ENCODE measurements at places on chromosomes 11 and 22. TPM values are rescaled to one million over a fixed set of nuclear protein-coding genes. Genes with fewer than 3 reads are reported as not detected.

GRCh38 chr11:91421641-91422040, 803.0 kb upstream of the FAT3 start:
- DNase-seq = no peak

GRCh38 chr11:19301361-19301760, 60.6 kb upstream of the E2F8 start:
- DNase-seq = no peak

GRCh38 chr11:70833011-70833410, 419.4 kb downstream of the SHANK2 start:
- DNase-seq = no peak

NRIP3 gene
- 0.26 TPM for polyA plus RNA-seq

DNA sequence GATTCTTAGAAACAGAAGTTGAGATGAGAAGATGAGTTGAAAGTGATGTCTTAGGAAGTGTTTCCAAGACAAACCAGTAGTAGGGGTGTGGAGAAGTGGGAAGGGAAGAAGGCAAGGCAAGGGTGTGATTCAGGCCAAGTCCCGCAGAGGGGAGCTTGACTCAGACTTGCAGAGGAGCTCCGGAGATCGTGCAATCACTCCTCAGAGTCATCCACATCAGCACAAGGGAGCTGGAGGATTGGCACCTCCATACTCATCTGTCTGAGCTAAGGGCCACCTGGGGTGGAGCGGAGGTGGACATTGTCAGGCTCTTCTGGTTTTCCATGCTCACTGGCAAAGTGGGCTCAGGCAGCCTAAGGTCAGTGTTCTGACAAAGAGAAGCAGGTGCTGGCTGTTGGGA, 44.4 kb downstream of the CHRDL2 start:
- DNase-seq = no peak

DNA sequence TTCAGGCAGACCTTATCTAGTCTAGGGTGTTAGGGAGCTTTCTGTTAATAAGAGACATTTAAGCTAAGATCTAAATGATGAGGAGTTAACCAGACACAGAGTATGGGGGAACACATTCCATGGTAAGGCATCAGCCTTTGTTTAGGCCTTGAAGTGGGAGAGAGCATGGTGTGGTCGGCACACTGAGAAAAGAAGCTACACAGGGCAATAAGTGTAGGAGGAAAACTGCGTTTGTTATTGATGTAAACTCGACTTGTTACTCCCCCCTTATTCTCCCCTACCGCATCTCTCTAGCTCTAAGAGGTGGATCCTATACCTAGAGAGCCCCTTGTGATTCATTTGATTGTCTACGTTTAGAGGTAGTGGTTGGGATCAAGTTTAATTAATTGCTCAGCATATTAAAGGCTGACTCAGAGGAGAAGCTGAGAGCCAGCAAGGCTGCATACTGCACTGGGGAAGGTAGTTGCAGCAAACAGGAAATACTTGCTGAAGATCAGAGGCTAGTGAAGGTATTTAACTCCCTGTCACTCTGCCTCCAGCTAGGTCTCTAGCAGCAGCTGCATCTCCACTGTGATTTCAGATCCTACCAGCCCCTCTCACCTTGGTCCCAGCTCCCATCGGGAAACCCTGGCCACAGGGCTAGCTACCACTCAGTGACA, 86.8 kb upstream of the TEAD1 start:
- DNase-seq = no peak

DNA sequence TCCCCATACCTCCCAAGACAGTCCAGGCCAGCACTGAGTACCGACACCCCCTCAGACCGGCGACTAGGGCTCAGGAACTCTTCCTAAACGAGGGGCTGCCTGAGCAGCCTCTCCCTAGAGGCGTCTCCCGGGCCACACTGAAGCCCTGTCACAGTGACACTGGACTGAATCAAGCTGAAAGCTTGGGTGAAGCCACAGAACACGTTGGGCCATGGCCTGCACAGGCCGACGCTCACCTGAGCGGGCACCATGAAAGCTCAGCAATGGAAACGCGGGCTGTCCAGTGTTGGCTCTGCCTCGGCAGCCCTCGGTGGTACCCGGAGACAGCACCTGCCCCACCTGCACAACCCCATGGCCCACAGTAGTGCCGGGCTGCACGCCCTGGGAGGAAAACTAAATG, 42.7 kb upstream of the MOB2 start:
- no peak for DNase-seq

DNA sequence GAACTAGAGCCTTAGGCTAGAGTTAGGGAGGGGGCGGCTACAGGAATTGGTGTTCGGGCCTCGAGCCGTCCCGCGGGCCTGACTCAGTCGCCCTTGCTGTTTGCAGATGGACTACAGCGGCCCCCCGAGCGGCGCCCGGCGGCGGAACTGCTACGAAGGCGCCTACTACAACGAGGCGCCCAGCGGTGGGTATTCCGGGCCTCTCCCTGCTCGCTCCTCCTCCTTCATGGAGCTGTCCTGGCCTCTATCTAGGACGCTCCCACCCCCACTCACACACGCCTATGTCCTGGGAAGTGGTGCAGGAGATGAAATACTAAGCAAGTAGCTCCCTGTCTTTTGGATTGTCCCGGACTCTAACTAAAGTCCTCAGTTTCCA, 1.4 kb downstream of the MYOD1 start:
- no peak for DNase-seq

DNA sequence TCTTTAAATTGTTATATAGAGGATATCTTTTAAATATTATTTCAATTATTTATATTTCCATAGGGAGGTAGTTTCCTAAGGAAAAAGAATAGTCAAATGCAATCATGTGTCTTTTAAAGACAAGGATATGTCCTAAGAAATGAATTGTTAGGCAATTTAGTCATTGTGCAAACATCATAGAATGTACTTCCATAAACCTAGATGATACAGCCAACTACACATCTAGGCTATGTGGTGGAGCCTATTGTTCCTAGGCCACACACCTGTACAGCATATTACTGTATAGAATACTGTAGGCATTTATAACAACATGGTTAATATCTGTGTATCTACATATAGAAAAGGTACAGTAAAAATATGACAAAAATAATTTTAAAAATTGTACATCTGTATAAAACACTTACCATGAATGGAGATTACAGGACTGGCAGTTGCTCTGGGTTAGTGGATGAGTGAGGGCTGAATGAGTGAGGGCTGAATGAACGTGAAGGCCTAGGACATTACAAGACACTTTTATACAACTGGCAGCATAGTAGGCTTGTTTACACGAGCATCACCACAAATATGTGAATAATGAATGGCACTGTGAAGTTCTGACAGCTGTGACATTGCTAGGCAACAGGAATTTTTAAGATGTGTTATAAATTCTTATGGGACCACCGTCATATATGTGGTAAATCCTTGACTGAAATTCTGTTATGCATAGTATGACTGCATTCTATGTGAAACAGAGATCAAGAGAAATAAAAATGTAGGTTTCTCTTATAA, 1879.0 kb upstream of the RAG2 start:
- DNase-seq = no peak

DNA sequence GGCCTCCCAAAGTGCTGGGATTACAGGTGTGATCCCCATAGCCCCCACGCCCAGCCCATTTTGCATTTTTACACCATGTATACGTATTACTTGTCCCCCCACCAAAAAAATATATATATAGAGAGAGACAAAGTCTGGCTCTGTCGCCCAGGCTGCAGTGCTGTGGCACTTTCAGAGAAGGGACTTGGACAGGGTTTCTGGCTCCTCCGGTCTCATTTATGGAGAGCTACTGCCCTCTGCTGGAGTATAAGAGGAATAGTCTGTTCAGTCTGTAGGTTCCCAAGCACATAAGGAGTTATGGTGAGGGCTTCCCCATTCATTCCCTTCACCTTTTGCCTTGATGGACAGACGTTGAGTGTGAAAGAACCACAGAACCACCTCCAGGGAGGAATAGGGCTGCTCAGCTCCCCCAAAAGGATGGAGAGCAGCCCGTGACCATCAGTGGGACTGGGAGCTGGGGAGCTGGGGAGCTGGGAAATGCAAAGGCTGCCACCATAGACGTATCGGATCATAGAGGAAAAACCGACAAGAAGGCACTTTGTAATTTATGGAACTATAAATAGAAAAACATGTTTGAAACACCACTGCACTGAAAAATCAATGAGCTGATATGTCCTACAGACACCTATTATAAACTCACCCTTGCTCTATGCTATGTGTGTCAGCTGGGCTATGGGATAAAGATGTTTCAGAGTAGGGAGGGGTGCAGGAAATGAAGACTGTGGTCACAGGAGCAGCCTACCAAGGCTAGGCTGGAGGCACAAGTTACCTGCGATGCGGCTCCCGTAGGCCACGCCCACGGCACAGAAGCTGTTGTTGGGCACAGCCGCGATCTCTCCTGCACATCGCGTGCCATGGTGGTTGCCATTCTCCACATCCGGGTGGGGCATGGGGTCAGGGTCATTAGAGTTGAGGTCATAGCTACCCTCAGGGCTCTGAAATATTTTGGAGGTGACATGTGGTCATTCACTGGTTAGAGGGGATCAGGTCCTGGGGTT, 5.2 kb downstream of the PCSK7 start:
- DNase-seq = no peak

GRCh38 chr11:33694346-33695050, 6.1 kb downstream of the C11orf91 start:
- no peak for DNase-seq

DNA sequence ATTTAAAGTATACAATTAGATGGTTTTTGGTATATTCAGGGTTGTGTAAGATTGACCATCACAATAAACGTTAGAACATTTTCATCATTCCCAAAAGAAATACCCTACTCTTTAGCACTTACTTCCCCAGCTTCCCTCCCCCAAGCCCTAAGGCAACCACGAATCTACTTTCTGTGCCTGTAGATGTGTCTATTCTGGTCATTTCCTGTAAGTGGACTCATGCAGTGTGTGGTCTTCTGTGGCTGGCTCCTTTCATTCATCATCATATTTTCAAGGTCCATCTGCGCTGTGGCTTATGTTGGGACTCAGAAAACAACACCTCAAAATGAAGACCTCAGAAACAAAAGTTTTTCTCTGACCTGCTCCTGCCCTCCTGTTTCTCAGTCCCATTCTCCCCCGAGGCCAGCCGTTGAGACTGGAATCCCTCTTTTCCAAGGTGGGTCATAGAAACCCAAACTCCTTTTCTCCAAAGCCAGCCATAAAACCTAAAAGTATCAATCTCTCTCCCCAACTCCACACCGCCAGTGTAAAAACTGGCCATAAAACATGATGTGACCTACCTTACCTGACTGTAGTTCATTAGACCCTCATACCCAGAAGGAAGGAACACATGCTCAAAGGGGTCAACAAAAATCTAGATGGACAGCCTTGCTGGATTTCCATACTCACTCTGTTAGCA, 12.9 kb upstream of the TMPRSS13 start:
- no peak for DNase-seq

TMEM45B gene
- polyA plus RNA-seq = 0.04 TPM

NXPE2 gene
- polyA plus RNA-seq = not detected

FAU gene
- polyA plus RNA-seq = 1,119 TPM

GRCh38 chr11:111010391-111011274, 234.9 kb upstream of the POU2AF2 start:
- DNase-seq = no peak

PYGM gene
- 10.3 TPM for polyA plus RNA-seq

- DNase-seq = no peak
Observed at GRCh38 chr11:18264677-18265555, 1.1 kb upstream of the SAA1 start.

DNA sequence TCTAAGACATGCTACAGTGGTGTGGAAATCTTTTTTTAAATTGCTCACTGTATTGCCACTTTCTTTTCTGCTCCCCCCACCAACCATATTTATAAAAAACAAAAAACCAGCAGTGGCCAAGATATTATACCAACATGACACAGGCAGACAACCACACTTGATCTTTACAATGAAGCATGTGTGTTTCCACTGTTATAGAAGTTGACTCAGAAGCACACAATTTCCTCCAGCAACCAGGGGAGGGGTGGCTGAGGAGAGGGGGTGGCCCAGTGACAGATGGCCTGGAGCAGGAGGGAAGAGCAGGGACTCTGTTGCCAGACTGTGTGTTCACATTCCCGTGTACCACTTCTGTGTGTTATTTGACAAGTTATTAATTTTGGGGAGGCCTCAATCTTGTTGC, 14.8 kb downstream of the CD59 start:
- DNase-seq = peak; percentile 66

PLEKHB1 gene
- polyA plus RNA-seq = 5.9 TPM

GRCh38 chr22:42635531-42635930, 4.9 kb downstream of the ATP5MGL start:
- DNase-seq = peak; percentile 82

MYRF gene
- polyA plus RNA-seq = 0.18 TPM

DNA sequence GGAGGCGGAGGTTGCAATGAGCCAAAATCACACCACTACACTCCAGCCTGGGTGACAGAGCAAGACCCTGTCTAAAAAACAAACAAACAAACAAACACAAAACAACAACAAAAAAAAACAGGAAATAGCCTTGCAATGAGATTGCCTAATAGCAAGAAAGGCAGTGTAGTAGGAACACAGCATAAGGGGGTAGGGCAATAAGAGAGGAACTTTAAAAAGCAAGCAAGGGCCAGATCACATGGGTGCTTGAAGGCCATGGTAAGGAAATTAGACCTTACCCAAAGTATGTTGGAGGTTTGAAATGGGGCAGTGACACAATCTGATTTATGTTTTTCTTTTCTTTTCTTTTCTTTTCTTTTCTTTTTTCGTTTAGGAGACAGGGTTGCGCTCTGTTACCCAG, 34.7 kb upstream of the NRIP3 start:
- no peak for DNase-seq

IL18BP gene
- polyA plus RNA-seq = 4.4 TPM

TRIM6 gene
- 0.88 TPM for polyA plus RNA-seq

DNA sequence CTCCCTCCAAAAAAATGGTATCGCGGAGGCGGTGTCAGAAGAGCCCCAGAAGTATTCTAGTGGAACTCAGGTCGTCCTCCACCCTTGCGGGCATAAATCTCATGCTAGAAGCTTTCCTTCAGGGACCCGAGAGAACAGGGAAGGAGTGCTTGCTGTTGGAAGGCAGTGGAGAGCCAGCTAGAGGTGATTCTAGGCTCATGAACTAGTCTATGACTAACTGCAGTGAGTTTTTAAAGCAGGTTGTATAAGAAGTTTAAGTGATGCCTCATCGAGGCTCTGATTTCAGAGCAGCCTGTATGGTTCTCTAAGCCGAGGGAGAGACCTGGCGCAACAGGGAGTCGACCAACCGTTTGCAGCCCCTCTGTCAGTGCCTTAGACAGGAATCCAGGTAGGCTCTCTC, 85.7 kb downstream of the TBC1D22A start:
- DNase-seq = no peak

DNA sequence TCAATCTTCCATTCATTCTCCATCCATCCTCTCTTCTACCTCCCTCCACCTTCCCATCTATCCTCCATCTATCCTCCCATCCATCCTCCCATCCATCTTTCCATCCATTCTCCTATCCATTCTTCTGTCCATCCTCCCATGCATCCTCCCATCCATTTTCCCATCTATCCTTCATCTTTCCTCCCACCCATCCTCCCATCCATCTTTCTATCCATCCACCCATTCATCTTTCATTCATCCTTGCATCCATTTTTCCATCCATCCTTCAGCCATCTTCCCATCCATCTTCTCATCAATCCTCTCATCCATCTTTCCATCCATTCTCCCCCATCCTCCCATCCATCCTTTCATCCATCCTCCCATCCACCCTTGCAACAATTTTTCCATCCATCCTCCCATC, 27.5 kb downstream of the IGLL1 start:
- DNase-seq = no peak

Data from heart left ventricle (tissue), 16 donors.